Inflammatory macrophage treated with lipopolysaccharide for 4 hours (primary cell): ENCODE measurements at places on chromosomes 3 and 15.

DNA sequence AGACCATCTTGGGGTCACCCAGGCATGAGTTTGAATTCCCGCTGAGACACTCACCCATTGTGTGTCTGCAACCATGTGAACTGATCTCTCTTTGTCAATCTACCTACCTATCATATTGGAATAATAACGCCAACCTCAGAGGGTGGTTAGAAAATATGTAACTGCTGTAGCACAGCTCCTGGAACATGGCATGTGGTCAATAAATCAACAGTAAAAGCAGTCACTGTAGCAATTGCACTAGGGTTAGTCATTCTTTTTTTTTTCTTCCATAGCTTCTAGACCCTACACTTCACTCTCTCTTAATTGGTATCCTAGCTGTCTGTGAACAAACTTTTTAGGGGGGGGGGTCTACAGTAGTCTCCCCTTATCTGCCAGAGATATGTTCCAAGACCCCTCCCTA lies 64.2 kb upstream of the SLCO2A1 start:
- no peak for DNase-seq

DNA sequence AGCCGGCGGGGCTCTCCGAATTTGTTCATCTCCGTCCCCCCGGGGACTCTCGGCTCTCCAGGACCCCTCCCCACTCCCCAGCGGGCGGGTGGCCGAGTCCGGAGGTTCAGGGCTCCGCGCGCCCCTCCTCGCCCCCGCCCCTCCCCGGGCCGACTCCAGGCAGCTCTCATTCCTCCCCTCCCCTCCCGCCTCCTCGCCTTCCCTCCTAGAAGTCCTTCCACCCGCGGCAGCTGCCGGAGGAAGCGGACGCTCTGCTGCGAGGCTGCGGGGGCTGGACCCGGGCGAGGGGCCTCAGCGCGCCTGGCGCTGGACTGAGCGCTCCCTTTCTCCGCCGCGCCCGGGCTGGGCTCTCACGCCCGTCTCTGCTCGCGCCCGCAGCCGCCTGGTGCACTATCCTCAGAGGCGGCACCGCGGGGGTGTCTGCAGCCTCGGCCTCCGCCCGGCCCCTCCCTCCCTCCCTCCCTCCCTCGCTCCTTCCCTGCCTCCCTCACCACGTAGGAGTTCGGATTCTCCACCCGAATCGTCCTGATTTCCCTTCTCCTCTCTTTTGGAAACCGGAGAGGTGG lies at the start of gene ROBO2:
Gene ROBO2, plus strand, starts transcription at position 494 of the 566 bp plus-strand sequence. CDS start 687 bp downstream, outside the sequence.
- no peak for DNase-seq

DNA sequence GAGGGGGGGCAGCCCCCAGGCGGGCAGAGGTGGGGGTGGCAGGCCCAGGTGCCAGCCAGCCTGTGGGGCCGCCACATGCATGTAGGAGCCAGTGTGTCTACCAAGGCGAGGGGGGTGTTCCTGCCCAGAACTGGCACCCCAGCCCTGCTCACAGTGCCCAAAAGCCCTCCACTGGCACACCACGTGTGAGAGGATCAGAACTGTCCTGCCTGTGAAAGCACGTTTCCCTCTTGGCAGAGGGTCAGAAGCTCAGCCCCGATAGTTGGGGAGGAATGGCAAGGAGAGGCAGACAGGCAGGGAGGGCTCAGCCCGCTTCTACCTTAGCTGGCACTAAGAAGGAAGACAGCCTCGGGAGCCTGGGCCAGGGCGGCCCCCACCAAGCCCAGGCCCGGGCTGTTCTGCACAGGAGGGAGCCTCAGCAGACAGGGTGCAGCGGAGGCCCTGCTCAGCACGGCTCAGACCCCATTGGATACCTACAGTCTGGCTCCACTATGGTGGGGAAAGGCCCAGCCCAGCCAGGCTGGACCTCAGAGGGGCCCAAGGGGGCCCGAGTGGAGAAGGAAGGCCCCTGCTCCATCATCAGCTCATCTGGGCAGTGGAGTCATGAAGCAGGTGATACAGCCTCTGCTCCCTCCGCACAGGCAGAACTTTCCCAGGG lies 84.8 kb upstream of the LINGO1 start:
- no peak for DNase-seq

- no peak for DNase-seq
These were observed 117.6 kb upstream of the CHMP2B start for GRCh38 chr3:87109465-87109864.

DNA sequence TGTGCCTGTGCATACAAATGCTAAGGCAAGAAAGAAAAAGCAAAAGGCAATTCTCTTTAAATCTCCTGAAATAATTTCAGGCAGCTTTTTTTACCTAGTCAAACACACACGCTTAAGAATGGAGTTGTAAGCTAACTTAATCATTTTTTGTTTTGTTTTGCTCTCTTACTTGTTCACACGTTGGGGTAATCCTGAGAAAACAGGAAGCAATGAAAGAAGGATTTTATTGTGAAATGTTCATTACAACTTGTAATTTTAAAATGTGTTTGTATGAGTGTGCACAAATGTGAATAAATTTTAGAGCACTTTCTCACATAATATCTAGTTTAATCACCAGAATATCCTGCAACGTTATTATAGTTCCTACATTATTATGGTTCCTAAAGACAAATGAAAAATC lies 263.8 kb downstream of the LPP start:
- peak; percentile 77 for DNase-seq

GRCh38 chr3:154889227-154889634 lies 190.9 kb upstream of the MME start:
- DNase-seq, result no peak

DNA sequence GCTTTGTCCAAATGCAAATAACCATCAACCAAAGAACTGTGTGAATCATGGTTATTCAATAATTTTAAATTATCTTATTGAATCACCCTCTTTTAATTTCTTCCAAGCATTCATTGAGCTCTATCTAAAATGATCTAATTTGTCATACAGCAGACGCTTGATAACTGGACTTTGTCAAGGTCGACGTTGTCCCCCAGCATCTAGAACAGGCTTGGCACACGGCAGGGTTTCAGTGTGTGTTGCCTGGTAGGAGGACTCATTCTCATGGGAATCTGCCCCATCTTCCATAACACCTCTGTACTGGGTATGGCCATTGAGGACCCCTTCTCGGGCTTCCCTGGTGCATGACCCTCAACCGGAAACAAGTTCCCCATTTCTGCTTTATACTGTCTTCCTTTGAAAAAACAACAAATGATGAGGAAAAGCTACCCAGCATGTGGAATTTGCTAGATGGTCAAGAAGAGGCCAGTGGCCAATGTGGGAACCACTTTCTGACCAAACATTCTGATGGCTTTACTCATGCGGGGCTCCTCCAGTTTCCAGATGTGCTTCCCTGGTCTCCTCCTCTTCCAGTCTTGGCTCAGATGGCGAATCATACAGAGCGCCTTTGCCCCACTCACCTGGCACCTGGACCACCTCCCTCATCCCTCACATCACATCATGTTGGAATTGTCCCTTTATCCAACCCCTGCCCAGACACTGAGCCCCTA lies 41.7 kb upstream of the SEC22A start:
- no peak for DNase-seq

- no peak for DNase-seq
These were observed 132.2 kb downstream of the MBNL1 start for GRCh38 chr3:152400887-152401286.

GRCh38 chr3:171200750-171201088 lies 174.2 kb upstream of the SLC2A2 start:
- no peak for DNase-seq

- DNase-seq, result peak; percentile 46
These were observed 53.7 kb downstream of the PIK3CB start for GRCh38 chr3:138781012-138781470.

GRCh38 chr3:72181251-72181650 lies 396.3 kb upstream of the PROK2 start:
- no peak for DNase-seq

DNA sequence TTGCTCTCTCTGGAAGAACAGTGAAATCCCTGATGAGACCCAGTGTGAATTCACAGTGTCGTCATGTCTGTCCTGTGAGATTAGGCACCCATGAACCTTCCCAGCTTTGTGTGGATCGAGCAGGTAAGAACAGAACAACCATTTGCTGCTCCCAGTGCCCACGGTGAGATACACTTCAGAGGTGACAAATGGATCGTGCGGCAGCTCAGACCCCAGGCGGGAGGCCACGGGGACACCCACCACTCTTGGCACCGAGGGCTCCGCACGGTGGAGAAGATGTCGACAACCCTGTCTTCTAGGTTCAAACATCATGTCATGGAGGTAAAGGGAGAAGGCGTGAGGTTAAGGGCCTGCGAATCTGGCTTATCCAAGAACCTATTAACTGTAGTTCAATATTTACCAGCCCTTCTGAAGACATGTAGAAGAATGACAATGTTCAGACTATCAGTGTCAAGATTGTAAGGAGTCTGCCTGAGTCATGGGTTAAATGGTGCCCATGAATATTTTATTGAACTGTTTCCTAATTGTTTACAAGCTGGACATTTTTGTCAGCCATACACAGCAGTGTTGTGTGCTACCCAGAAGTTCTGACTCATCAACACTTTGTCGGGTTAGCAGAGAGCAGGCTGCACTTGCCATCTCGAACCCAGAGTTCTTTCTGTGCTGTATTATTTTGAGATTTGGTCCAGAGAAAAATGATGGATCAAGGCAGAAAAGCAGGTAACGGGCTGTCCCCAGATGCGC lies 15.5 kb upstream of the PCSK6 start:
- no peak for DNase-seq

- DNase-seq, result no peak
These were observed 593.3 kb downstream of the FOXP1 start for GRCh38 chr3:70990185-70990584.

DNA sequence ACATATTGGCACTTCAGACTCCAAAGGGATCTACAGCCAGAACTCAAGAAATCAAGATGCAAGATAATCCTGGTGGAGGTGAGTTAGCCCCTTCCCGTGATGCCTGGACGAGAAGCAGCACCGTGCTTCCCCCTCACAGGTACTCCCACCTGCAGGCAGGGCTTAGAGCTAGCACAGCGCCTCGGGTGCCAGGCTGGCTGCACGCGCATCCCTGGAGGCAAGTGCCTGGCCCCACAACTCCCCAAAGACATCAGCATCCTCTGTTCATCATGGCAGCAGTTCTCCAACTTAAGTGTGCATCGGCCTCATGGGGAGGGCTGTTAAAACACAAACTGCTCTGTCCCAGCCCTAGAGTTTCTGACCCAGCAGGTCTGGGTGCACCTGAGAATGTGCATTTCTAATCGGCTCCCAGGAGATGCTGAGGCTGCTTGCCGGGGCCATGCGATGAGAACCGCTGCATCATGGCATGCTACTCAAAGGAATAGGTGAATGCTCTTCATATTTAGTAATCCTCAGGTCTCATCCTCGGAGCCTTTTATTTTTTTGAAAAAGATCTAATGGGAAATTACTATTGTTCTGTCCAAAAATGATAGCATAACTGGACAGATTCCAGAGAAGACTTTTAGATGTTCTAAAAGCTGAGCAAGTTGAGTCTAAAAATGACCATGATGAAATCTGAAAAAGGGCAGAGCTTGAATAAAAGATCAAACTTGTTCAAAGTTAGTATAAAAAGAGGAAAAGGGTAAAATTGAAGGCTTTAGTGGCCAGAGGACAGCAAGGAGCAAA lies 244.2 kb downstream of the ADAMTS17 start:
- no peak for DNase-seq

DNA sequence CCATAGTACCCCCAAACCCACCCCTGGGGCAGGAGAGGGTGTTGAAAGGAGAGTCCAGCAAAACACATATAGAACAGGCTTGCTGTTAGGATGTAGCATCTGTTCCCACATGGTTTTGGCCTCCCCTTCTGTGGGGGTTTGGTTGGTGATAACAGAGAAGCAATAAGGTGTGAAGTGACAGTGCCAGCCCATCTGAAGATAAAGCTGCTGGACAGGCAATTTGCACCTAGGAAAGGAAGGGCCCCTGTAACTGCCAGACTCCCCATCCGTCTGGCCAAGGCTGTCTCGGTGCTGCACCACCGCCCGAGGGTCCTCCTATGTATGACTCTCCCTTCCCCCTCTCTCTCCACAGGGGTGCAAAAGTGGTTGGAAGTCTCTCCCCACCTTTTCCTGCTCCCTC lies 94.5 kb upstream of the OXTR start:
- no peak for DNase-seq

DNA sequence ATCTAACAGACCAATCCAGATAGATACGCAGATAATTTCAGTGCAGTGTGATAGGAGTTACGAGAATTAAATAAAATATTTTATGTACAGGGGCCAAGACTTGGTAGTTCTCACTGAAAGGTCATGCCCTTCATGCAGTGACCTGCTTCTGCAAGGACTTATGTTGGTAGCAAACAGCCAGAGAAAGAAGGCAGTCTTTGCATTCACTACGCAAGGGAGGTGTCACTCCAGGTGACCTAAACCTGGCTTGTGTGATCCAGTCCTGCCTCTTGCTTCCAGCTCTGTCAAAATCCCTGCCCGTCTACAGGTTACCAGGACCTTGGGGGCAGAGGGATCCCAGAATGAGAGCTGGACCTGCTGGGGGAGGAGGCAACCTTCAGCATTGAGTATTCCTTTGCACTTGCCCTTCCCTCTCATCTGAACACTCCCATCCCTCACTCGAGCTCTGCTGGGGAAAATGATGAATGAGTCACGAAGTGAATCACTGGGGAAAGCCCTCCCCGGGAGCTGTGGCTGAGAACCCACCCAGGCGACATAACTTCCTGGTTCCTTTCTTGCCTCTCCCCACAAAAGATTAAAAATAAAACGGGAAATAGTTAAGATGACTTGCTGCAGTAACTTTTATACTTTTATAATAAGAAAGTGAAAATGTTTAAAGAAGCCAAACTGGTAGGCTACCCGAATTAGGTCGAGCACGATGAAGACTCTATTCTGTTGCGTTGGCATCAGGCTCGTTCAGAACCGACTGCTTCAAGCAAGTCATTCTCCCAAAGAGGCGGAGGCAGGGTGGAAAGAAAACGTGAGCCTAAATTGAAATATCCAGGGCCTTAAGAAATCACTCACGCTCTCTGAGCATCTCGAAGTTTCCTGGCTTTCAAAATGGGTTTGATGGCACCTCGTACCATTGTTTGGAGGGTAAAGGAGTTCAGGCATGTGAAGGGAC lies 216.1 kb downstream of the SLCO3A1 start:
- peak; percentile 94 for DNase-seq

DNA sequence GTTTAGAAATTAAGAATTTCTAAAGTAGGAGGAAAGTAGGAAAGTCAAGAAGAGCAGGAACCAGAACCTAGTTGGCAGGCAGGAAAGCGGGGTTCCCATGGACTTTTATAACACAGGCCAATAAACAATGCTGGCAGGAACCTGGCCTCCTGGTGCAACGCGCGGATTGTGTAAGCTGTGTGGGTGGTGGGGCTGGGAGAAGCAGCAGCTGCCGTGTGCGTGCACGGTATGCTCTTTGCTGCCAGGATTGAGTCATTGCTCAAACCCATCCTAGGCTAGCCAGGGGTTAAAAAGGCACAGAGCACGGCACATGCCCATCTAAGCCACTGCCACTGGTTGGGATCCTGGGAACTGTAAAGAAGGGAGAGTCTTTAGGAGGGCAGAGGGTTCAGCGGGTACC lies 209.9 kb upstream of the RGMA start:
- DNase-seq, result peak; percentile 17

DNA sequence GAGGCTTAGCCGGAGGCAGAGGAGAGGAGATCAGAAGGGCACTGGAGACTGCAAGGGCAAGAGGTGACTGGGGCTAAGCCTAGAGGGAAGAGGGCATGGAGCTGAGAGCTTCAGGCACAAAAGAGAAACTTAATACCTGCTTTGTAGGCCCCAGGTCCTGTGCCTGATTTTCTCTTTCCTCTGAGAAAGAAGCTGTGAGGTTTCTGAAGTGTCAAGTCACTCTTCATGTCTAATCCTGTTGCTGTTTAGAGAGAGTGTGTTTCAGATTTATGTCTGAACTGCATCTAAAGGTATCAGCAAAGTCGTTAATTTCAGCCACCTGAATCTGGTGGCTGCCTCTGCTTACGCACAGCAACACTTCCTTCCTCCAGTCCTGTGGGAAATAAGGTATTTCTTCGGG lies 106.9 kb upstream of the RNU6-1 start:
- no peak for DNase-seq

- no peak for DNase-seq
These were observed 213.7 kb downstream of the DIPK2A start for GRCh38 chr3:144185276-144185675.
